ENCODE measurements at places on chromosomes 3 and 15.

- DNase-seq = no peak
These were observed 239.1 kb downstream of the MCTP2 start for GRCh38 chr15:94470492-94470891.

DNA sequence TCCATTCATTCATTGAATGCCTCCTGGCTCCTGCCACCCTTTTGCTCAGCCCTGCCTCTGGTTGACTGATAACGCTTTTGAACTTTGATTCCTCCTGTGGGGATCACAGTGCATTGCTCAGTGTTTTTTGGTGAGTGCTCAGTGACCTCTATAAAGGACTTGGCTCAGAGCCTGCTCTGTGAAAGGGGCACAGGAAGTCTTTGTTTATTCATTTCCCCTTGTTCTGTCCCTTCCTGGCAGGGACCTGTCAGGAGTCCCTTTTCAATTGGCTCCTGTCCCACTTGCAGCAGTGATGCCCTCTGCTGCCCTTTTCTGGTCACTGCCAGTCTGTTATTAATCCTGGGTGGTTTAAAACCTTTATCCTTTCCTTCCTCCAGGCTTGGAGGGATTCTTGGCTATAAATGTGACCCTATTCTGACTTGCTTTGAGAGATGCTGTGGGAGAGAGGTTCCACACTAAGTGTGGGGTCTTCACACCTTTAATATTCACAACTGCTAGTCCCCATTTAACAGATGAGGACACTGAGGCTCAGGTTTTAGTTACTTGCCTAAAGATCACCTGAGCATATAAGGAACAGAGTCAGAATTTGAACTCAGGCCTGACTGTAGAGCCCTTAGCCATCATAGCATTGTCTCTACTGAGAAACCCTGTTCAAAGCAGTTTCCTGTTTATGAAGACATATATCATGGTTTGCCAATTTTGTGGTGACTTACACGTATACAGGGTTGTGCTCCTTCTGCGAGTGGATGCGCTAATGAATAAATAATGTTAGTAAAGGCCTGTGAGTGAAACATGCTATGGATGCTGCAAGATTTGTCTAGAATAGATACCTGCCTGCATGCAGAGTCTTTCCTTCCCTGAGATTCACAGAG lies 23.2 kb upstream of the TATDN2 start:
- peak; percentile 68 for DNase-seq

DNA sequence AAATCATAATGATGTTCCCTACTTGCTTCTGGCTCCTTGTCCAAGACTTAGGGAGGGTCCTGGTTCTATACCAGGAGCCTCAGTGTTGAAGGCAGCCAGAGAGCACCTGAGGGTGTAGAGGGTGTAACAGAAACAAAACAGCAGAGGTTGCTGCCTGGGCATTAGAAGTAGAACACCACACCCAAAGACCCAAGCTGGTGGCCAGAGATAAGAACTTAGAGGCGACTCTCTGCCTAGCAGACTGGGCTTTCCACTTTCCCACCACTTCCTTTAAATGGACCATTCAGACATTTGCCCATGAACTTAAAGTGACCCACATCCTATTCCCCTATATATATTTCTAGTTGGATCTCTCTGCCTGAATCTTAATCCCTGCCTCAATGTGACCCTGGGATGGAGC lies 189.8 kb downstream of the KLF13 start:
- DNase-seq = no peak

DNA sequence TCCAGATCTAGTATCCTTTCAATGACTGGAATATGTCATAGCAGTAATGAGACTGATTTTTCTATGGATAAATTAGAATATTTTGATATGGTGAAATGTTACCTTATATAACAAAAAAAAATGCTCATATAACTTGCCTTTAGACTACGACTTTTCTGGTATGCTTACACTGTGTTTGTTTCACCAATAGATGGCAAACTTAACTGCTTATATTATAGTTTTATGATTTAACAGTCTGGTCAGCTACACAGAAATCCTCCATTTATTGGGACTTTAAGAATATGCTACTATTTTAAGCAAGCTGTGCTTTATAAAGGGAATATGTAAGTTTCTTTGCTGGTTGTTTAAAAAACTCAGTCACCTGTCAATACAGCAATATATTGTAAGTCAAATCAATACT lies 205.6 kb downstream of the VGLL3 start:
- no peak for DNase-seq

DNA sequence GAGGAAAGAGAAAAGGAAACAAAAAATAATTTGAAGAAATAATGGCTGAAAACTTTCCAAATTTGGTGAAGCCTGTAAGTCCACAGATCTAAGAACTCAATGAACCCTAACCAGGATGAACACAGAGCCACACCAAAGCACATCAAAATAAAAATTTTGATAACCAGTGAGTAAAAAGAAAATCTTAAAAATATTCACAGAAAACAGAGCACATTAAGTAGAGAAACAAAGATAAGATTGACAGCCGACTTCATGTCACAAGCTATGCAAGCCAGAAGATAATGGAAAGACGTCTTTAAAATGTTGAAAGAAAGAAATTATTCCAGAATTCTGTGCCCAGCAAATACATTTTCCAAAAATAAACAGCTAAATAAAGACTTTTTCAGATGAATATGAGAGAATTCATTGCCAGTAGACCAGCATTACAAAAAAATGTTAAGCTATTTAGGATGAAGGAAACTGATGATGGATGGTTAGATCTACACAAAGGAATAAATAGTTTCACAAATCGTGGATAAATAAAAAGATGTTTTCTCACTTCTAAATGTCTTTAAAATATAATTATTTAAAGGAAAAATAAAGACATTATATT lies 140.2 kb upstream of the SKOR1 start:
- DNase-seq = peak; percentile 43

DNA sequence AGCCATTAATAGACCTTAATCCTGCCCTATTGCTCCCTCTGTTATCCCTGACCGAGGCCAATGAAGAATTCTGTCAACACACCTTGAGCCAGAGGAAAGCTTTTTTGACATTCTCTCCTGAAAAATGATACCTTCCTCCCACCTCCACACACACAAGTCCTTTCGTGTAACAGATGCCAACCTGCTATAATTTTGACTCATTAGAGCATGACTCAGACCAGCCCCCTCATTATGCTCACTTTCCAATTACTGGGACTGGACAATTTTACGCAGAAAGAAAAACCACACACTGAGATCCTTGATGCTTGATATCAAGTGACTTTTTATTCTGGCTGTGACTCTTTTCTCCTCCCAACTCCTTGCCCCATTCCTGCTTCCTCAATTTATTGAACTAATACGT lies 50.9 kb downstream of the LSAMP start:
- no peak for DNase-seq

GRCh38 chr3:53509494-53509893 lies 15.1 kb downstream of the CACNA1D start:
- no peak for DNase-seq

- DNase-seq = no peak
These were observed 382.3 kb upstream of the SEMA6D start for GRCh38 chr15:47334805-47335535.

- no peak for DNase-seq
These were observed 179.9 kb upstream of the THBS1 start for GRCh38 chr15:39400821-39401550.

- no peak for DNase-seq
These were observed 2.2 kb upstream of the THRB start for GRCh38 chr3:24496529-24497482.

- DNase-seq = no peak
These were observed 135.8 kb downstream of the ZNF621 start for GRCh38 chr3:40660554-40660953.

- DNase-seq = no peak
These were observed 608 bp upstream of the PPCDC start for GRCh38 chr15:75022783-75023180.

DNA sequence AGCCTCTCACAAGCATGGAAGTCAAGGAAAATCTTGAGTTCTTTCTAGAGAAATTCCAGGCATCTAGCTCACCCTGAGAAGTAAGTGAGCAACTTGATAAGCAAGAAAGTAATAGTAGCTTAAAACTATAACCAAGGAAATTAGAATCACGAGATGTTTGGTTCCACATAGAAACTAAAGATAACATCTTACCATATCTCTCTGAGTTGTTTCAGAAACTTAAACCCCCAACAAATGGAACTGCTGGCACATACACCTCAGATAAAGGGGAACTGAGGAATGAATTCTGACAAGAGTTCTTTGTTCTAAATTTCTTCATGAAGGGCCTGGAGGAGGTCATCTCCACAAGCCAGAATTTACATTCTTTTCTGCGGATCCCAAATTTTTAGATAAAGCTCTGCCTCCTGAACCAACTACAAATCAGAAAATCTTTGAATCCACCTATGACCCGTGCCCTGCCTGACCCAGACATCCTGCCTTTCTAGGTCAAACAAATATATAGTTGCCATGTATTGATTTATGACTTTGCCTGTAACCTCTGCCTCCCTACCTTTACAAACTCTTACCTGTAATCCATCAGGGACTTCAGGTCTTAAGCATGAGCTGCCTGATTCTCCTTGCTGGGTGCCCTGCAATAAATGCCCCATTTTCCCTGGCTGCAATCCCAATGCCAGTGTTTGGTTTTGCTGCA lies 26.4 kb upstream of the ABHD17C start:
- DNase-seq = no peak

- DNase-seq = no peak
These were observed 13.6 kb upstream of the CASR start for GRCh38 chr3:122169911-122170310.

- DNase-seq = no peak
These were observed 66.2 kb downstream of the KLF13 start for GRCh38 chr15:31392761-31393401.

DNA sequence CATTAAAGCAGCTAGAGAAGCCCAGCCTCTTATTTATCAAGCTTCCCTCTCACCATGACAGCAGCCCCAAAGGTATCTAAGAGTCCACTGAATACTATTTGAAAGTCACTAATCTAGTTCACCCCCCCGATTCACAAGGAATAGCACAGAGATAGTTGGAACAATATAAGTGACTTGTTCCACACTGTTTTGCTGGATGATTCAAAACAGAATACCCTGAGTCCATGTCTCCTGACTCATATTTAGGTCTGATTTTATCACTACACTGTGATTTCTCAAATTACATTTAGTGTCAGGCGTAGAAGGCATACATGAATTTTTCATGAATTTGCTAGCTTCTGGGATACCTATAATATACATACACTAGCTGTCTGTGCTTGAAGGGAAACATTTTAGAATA lies 18.7 kb upstream of the EOGT start:
- no peak for DNase-seq

- no peak for DNase-seq
These were observed 58.0 kb downstream of the HRH1 start for GRCh38 chr3:11212299-11212608.

- DNase-seq = no peak
These were observed 465.4 kb upstream of the THBS1 start for GRCh38 chr15:39115379-39116057.

GRCh38 chr3:140467104-140467577 lies 210.7 kb upstream of the TRIM42 start:
- DNase-seq = no peak

- no peak for DNase-seq
These were observed 54.3 kb upstream of the THSD4 start for GRCh38 chr15:71060983-71061382.

DNA sequence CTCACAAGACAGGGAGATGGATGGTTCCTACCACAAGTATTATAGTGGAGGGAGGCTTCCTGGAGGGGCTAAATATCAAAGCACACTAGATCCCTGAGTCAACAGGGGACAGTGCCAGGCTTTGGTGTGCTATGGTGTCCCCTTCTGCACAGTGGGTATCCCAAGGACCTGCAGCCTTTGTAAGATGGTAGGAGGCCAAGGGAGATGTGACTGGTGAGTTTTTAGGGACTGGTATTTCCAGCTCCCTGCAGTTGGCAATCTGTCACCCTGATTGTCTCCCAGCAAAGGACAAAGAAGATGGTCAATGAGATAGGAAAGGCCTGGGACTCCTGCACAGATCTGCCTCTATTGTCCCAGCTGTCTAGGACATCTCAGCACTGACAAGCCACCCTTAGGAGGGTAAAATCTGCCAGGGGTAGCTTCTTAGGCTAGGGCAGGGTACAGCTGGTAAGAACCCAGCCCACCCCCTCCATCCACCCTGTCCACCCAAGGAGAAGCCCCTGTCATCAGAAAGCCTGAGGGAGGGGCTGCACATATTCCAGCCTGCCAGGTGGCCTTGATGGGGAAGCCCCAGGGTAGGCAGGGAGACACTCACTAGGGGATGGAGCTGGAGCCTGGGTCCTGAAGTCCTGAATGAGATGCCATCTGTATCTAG lies 631 bp downstream of the CYP1A1 start:
- DNase-seq = no peak

DNA sequence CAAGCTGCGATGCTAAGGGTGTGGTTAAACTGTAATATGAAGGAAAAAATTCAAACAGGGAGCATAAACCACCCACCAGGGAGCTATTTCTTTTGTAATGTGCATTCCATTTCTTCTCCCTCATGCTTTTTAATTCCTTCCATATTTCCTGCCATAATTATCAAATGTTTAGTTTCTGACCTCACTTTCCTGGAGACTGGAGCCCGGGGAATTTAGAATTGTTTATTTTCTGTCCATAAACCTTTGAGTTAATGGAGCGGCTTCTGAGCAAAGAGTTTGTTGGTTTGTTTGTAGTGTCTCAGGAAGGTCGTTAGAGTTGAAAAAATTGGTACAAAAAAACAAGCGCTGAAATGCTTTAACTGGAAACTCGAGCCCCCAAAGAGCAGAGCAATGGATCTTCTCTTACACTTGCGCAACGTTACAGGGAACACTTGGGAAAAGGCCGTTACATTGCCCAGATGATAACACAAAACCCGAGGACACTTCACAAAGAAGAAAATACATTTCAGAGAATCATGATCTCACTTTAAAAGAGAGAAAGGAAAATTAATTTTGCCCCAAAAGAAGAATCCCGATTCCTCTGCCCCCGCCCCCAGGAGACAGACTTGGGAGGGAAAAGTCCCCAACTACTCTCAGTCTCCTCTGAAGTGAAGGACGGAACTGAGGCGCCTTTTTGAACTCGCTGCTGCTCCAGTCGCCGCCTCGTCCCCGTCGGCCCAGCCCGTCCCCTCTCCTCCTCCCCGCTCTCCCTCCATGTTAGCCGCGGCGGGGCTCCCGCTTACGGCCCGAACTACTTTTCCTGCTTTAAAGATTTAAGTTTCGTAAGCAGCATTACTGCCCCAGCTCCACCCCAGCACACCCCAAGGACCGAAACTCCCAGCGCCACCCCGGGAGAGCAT lies 842 bp downstream of the FSTL1 start:
- no peak for DNase-seq

- no peak for DNase-seq
These were observed 15.0 kb downstream of the UACA start for GRCh38 chr15:70748281-70748747.
